ENCODE measurements at places on chromosomes 16 and 17.

- no peak for DNase-seq
Measured at GRCh38 chr16:49336581-49336980, 37.0 kb upstream of the C16orf78 start.

- DNase-seq: no peak
Measured at GRCh38 chr16:11088074-11088730, 143.8 kb downstream of the CLEC16A start.

DNA sequence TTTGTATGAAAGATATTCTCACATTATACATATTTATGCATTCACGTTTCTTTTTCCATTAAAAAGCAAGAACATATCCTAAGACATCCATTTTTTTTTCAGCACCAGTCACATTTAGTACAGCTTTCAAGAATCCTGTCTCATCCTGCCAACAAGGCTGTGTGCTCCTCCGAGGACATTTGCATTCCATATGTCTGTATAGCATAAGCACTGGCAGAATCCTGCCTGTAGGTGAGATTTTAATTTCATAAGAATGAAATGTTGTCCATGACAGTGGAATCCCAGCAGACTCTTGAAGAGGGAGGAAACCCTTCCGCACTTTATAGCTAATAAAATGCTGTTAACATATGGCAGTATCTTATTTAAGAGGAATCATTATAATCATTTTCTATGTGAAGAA, 2.9 kb upstream of the PMP22 start:
- DNase-seq: no peak

- DNase-seq: no peak
Measured at GRCh38 chr17:40699853-40700252, 3.7 kb downstream of the KRT24 start.

GRCh38 chr17:78241277-78242023, 10.0 kb downstream of the TMEM235 start:
- no peak for DNase-seq

GRCh38 chr17:42848093-42848492, 2.9 kb upstream of the AOC3 start:
- no peak for DNase-seq

- no peak for DNase-seq
Measured at GRCh38 chr17:30395398-30396022, 16.8 kb downstream of the CPD start.

All from anterior cingulate cortex (tissue), 58 donors.